SJSA1 (cell line): ENCODE measurements at places on chromosomes 11 and 22. TPM values are rescaled to one million over a fixed set of nuclear protein-coding genes. Genes with fewer than 3 reads are reported as not detected.

Gene CAVIN3
- 174 and 307 TPM in 2 replicates for total RNA-seq

Gene MED15
- total RNA-seq, result 17.7 and 40.2 TPM in 2 replicates

DNA sequence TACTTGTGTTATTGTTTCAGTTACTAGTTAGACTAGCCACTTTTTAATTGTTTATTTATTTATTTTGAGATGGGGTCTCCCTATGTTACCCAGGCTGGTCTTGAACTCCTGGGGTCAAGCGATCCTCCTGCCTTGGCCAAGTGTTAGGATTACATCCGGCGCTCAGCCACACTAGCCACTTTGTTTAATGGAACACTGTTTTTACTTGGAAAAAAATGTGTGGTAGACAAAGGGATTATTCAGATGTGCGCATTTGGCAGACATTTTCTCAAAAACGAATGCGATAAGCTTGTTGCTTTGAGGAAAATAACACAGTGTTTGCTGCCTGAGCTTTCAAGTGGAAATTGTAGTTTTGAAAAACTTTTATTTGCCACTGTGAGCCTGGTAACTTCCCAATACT is 51.0 kb downstream of the CTNND1 start:
- no peak for DNase-seq

Gene OR52H1
- not detected in 2 replicates for total RNA-seq

Gene DSCAML1
- 0.03 TPM in 1 of 2 replicates, not detected in the other for total RNA-seq

DNA sequence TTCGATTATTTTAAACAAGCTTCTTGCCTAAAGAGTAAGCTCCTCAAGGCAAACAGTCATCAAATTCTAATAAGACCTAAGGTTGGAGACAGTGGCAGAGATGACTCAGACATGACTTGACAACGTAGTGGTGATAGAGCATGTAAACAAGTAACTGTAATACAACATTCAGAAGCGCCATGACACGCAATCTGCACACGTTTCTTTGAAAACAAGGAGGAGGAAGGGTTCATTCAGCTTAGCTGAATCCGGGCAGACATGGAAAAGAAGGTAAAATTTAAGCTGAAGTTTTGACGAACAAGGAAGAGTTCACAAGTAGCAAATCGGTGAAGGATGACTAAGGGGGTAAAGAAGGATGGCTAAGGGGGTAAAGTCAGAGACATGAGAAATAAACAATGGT is 152.4 kb upstream of the ZC3H12C start:
- peak; percentile 77 for DNase-seq

DNA sequence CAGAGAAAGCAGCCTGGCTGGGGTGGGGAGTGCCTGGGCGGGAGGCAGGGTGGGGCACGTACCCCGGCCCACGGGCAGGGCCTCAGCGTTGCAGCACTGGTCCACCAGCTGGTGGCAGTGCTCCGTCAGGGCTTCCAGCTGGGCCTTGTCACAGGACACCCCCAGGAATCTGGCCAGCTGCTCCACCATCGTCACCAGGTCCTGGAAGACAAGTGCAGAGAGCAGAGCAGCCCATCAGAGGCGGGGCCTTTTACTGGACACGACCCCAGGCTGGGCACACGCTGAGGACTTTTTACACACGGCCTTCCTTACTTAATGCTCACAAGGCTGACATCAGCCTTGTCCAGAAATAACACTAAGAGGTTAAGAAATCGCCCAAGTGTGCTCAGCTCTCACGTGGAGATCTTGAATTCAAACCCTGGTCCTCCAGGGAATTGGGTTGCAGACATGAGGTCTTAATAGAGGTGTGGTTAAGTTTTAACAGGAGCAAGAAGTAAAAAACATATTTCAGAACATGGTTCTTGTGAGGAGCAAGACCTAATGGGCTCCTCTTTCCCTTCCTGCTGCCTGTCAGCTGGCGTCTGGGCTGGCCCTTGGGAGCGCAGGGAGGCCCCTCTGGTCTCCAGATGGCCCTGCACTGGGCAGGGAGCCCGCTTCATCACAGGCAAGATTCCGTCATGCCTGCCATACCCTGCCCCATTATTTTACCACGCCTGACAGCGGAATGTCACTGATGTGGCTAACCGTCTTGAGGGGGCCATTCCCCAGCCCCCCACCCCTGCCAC is 17.1 kb upstream of the EFCAB6 start:
- DNase-seq, result no peak

GRCh38 chr11:13227676-13228255 is 49.8 kb upstream of the BMAL1 start:
- no peak for DNase-seq

DNA sequence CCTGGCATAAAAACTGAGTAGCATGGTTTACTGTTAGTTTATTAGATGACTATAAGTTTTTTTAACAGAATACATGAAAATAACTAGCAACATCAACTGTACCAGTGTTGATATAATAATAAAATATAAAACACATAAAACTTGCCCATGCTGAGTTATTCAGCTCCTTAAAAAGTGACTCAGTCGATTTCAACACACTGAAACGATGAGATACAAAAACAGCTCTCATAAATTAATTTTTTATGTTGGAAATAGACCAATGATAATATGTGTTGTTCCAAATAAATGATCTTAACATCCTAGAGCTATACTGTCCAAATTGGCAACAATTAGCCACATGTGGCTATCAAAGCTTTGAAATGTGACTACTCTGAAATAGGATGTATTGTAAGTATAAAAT is 15.9 kb downstream of the PDGFD start:
- DNase-seq, result no peak
